Activated T-helper 2 cell treated with anti-CD3 and anti-CD28 coated beads, Interferon-gamma antibody, Interleukin-2, Interleukin-4, amounts not matched to agents 10 μg/mL and 5 μg/mL and 100 μg/mL, durations not matched to agents 14 hours and 24 hours and 36 hours (primary cell): ENCODE measurements at places on chromosomes 11 and 22. TPM values are rescaled to one million over a fixed set of nuclear protein-coding genes. Genes with fewer than 3 reads are reported as not detected.

OR2AT4 gene
- total RNA-seq: not detected in 2 replicates

PTPRJ gene
- 50.9 and 53.2 TPM in 2 replicates for total RNA-seq

DNA sequence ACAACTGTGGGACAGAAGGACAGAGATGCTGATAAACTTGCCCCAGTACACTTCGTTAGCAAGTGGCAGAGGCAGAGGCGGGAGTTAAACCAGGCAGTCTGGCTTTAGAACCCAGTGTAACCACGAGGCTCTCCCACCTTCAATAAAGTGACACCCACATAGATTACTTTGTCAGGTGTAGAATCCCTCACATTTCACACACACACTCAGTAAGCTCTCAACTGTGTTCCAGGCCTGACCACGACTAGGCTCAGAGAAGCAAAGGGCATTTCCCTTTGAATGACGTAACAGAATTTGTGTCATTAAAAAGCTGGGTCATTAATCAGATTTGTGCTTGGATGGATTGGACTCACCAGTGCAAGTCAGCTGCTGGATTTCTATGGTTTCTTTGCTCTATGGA lies 118.3 kb upstream of the RCN1 start:
- DNase-seq: no peak

DNA sequence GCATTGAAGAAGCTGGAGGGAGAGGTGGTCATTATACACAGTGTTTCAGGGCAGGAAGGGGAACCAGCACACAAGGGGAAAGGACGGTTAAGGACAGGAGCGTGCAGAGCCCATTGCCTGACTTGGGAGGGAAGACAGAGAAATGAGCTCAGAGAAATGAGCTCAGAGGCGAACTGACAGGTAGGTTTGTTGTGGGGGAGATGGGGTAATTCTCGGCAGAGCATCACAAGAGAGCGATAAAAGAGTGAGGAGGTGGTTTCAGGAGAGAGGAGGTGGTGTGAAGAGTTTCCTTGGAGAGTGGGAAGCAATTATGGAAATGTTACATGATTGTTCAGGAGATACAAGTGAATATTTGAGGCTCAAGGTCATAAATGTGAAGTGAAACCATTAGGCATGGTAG lies 61.0 kb downstream of the MRGPRX1 start:
- DNase-seq: no peak

GRCh38 chr11:75468534-75469340 lies 35.7 kb upstream of the KLHL35 start:
- no peak for DNase-seq

GRCh38 chr11:5622802-5623201 lies 2.0 kb upstream of the TRIM34 start:
- DNase-seq: no peak

DNA sequence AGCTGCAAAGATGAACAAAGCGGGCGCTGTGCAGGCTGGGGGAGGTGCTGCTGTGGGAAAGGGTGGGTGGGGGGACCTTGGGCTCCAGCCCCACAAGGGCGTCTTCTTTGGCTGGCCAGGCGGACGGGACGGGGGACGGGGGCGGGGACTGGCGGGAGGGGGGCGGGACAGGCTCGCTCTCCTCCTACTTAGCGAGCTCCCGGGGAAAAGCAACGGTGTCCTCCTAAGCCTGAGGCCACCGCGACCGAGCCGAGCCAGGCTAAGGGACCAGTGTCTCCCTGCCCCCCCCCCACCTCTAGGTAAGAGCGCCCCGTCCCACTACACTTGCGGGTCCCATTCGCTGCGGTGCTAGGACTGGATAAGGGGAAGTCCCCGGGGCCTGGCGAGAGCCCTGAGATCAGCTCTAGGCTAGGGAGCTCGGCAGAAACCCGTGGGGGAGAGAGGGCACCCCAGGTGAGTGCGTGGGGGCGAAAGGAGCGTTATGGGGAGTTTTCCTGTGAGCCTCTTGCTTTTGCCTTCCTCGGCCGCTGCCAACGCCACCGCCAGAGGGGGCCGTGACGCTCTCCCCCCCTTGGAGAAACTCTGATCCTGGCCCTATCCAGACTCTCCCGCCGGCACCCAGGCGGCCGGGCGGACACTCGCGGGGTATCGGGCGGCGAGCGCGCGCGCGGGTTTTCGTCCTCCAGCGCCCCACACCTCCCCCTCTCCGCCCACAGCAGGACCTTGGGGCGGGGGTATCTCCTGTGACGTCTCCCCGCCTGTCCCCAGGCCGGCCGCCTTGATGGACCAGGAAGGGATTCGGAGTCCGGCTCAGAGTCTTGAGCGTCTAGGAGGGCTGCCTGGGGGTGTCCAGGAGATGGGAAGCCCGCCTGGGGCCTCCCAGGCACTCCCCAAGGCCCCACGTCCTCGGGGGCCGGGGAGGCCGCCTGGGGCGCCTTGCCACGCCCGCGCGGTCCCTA lies at the start of gene PHLDB1:
TSS of gene PHLDB1 (plus strand) at position 215 of the 959 bp plus-strand sequence. CDS start 6,222 bp downstream, outside the sequence.
- no peak for DNase-seq

- no peak for DNase-seq
These were observed 73.2 kb upstream of the BLID start for GRCh38 chr11:122189229-122189628.

DNA sequence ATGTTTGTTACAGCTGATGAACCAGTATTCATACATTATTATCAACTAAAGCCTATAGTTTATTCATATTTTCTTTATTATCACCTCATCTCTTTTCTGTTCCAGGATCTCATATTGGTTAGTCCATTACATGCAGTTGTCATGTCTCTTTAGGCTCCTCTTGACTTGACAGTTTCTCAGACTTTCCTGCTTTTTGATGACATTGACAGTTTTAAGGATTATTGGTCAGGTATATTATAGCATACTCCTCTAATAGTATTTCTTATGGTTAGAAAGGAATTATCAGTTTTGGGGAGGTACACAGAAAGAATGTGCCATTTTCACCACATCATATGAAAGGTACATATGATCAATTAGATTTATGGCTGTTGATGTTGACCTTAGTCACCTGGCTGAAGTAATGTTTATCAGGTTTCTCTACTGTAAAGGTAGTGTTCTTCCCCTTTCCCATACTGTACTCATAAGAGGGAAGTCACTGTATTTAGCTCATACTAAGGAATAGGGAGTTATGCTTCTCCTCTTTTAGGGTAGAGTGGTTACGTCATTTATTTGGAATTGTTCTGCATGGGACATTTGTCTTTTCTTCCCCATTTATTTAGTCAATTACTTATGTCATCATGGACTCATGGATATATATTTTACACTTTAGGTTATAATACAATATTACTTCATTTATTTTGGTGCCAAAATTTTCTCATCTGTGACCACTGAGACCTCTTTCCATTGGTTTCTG lies 9.4 kb upstream of the ANO3 start:
- DNase-seq: no peak

GGT5 gene
- total RNA-seq: 0.05 TPM in 1 of 2 replicates, not detected in the other

- DNase-seq: no peak
These were observed at the start of gene GP1BB for GRCh38 chr22:19723232-19723982. GP1BB (plus strand) TSS chr22:19723539; CDS start chr22:19723570, 31 bp downstream.

- DNase-seq: no peak
These were observed 73.2 kb downstream of the DBX1 start for GRCh38 chr11:20087118-20087521.

POGLUT3 gene
- 9.9 and 10.0 TPM in 2 replicates for total RNA-seq

TSPO gene
- 126 and 127 TPM in 2 replicates for total RNA-seq

SEPTIN3 gene
- total RNA-seq: 7.1 and 8.5 TPM in 2 replicates

DNA sequence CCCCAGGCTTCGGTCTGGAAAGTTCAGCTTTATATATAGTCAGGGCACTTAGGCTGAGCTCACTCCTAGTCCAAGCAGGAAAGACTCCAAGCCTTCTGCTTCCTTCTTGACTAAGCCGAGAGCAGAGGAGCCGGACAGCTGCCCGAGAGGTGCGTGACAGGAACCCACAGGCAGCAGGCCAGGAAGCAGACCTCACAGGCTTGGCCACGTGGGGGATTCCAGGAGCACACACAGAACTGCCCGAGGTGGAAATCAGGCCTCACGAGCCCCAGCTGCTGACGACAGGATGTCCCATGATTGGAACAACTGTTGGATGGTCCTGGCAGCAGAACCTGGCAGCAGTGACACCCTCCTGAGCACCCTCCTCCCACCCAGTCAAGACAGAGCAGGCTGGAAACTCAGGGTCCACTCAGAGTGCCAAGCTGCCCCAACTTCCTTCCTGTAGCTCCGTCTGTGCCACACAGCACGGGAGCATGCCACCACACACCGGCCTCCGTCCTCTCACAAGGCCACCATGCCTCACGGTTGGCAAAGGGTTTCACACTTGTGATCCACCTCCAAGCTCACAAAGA lies 5.4 kb downstream of the PLA2G6 start:
- no peak for DNase-seq

- DNase-seq: no peak
These were observed 18.9 kb downstream of the SHANK3 start for GRCh38 chr22:50691521-50691920.

GRCh38 chr11:104925850-104926249 lies 27.6 kb upstream of the CASP12 start:
- DNase-seq: no peak

- no peak for DNase-seq
These were observed 131.6 kb downstream of the MAML2 start for GRCh38 chr11:96211436-96211835.

DNA sequence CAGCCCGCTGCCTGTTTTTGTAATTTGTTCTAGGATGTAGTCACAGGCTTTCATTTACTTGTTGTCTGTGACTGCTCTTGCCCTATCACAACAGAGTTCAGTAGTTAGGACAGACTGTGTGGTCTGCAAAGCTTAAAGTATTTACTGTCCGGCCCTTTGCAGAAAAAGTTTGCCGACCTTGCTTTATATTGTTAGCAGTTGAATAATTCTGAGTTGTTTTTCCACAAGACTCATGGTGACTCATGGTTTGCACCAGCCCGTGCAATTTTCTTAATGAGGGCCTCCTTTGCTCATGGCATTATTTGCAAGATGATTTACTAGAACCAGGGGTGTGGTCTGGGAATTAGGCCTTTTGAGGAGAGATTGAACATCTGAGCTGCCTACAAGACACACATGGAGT lies 110.6 kb downstream of the SCN3B start:
- no peak for DNase-seq

LMO2 gene
- not detected in 2 replicates for total RNA-seq

DNA sequence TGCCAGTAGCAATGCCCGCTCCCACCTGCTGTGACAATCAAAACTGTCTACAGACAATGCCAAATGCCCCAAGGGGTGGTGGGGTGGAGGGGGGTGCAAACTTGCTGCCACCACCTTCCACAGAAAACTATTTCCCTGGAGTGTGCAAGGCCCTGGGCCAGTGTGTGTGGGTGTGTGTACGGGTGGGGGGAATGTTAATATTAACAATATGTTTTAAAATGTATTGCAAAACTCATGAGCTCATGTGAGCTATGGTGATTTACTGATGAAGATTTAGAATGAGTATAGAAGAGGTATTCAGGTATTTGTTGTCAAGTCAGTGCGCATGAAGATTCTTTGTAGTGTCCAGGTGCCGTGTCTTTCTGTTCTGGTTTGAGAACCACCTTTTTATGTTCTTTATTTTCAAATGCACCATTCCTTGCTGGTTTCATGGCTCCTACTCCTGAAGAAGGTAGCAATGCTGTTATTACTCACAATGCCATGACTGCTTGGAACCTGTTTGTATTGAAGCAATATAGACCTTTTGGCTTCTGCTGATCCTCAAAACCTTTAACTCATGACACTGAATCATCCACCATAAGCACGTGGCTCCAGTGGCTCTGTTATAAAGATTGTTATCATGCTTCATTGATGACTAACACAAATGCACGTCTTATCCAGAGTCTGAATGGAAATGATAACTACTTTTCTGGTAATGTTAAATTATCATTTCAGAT lies 29.9 kb upstream of the AQP11 start:
- DNase-seq: no peak

- no peak for DNase-seq
These were observed 51.3 kb downstream of the PRDM10 start for GRCh38 chr11:129951201-129951865.

EXPH5 gene
- total RNA-seq: 1.2 and 1.8 TPM in 2 replicates

UBQLNL gene
- total RNA-seq: 0.09 TPM in 1 of 2 replicates, not detected in the other

DNA sequence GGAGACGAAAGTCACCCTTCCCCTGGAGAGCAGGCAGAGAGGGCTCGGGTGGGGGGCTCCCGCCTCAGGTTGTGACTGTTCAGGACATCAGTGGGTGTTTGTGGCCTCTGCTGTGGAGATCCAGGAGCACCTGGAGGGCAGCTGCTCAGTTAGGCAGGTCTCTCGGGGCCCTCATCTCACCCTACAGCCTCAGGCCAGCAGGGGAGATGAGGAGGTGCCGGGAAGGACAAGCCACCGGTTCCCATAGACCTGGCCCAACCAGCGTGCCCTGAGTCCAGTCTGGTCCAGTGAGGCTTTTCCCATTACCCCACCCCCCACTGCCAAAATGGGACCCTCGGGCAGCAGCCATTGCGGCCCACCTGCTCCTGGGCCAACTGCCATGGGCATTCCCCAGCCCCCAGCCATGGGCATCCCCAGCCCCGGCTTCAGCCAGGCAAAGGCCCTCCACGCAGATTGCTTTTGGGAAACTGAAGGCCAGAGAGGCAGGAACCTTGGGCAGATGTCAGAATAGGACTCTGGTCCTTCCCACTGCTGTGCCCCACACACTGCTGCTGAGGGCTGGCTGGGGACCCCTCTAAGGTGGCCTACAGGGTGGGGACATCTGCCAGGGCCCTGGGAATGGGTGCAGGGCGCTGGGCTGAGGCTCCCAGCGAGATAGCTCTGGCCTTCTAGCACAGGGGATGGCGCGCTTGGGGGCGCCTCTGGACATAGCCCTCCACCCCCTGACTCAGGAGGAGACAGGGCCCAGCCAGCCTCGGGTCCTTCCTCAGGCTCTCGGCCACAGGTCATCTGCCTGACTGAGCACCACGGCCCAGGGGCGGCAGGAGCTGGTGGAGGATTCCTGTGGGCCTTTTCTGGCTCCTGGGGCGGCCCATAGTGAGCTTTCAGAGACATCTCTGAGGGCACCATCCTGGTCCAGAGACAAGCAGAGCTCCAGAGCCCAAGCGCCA lies 4.8 kb downstream of the PIM3 start:
- DNase-seq: no peak
